ENCODE measurements at places on chromosomes 11 and 22. TPM values are rescaled to one million over a fixed set of nuclear protein-coding genes. Genes with fewer than 3 reads are reported as not detected.
A peak's percentile ranks its signal among the peaks of the same experiment; 100 is the strongest.

DNA sequence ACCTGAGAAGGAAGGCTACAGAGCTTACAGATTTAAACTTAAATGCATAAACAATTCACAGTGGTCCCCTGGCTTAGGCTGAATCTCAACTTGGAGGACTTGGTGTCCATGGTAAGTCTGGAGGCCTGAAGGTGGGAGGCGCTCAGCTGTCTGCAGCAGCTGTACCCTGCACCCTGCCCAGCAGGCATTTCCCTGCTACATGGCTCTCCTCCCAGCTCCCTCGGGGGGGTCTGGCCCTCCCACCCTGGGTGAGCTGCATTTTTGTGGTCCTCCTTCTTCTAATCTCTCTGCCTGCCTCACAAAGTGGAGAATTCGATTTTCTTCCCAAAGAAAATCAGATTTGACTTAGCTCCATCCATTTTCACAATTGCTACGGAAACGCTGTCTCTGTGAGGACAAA, 273.2 kb downstream of the KIRREL3 start:
- DNase-seq = no peak

GRCh38 chr11:65083134-65083833, 556 bp downstream of the CDCA5 start:
- no peak for DNase-seq

The ZNF280B gene
- total RNA-seq = 2.5 TPM

DNA sequence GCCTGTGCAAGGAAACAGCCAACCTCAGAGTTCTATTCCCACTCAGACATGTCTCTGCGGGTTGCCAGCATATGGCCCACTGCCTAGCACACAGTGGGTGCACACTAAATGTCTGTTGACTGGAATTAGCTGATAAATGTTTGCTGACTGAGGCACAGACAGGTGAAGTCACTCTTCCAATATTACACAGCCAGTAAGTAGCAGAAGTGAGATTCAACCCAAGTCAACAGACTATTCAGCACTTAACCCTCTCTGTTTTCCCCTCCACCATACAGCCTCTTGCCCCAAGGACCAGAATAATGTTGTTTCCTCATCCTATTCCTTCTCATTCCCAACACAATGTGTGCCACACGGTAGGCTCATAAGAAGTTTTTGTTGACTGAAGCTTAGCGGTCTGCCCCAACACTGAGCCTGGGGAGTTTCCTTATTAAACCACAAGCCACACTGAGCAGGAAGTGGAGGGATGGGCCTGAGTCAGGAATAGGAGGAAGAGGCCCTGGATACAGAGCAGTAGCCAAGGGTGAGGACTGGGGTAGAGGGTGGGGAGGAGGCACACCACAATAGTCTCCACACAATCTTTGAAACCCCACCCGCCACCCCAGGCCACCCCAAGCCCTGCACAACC, 15.7 kb upstream of the IL10RA start:
- DNase-seq = peak; percentile 43

GRCh38 chr11:66071381-66071801, 1.3 kb downstream of the PACS1 start:
- no peak for DNase-seq

The TNNI2 gene
- total RNA-seq = not detected

DNA sequence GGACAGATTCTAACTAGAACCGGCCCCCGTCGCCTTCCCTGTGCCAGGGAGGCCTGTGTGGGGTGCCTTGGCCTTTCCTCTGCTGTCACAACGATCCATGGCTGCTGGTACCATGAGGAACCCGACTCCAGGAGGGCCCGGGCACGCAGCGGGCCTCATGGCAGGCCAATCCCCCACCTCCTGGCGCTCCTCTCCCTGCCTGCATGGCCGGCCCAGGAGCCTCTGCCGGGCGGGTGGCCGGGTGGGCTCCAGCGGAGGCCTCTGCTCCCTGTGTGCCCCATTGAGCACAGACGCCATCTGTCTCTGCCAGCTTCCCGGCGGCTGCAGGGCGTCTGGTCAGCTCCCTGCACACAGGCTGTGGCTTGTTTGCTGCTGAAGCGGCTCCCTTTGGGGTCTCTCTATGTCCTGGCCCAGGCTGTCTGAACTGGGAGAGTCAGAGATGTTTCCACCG, 86.5 kb downstream of the MYEOV start:
- no peak for DNase-seq

DNA sequence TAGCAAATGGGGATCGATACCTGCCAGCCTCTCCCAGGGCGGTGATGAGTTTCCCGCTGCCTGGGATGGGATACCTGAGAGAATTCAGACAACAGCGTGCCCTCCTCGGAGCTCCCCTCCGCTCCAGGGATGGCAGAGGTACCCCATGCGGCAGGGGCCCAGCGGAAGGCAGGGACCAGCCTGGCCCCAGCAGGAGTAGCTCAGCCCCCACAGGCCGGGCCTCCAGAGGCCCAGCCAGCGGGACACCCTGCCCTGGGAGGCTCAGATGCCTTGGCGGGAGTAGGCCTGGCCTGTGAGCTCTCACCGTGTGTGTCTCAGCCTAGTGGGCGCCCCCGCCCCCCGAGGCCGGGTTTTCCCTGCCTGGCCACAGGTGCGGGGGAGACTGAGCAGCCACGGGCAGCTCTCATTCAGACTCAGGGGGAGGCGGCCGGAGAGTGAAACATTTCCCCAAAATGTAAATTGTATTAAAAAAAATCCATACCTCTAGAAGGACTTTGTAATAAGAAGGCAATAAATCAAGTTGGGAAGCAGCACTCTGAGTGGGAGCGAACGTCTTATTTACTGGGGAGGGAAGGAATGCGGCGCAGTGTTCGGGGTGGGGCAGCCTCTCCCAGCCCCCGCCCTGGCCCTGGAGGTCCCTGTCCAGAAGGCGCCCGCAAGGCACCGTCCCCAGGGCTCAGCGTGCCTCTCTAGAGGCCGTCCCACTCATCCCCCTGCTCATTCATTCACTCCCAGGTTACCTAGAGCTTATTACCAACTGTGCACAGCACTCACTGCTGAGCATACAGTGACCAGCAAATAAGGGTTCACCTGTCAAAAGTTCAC, 888.0 kb downstream of the BRD1 start:
- no peak for DNase-seq

- no peak for DNase-seq
Measured at GRCh38 chr11:7630002-7630401, 43.3 kb downstream of the CYB5R2 start.

GRCh38 chr11:67413266-67413849, 2.1 kb upstream of the CARNS1 start:
- no peak for DNase-seq

The OR51I1 gene
- not detected for total RNA-seq

GRCh38 chr11:128892866-128893565, 1.9 kb downstream of the KCNJ5 start:
- DNase-seq = no peak

- DNase-seq = no peak
Measured at GRCh38 chr11:133843454-133843987, 1.8 kb downstream of the SPATA19 start.

DNA sequence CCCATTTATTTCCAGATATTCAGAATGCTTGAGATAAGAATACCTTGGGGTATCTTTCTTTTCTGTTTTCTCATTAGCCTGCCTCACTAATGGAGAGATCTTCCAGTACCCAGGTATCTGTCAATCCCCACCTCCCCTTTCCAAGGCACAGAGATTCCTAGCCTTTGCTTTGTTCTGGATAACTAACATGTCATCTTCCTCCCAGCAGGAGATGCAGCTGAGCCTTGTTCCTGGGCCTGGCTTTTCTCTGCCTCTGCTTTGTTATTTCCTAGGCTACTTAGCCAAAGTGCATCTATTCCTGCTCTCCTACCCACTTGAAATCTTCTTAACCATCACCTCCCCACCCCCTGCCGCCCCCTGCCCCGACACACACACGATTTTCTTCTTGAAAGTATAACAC, 297.1 kb downstream of the NELL1 start:
- DNase-seq = no peak

- no peak for DNase-seq
Measured at GRCh38 chr22:19107730-19108074, 14.5 kb downstream of the DGCR2 start.

DNA sequence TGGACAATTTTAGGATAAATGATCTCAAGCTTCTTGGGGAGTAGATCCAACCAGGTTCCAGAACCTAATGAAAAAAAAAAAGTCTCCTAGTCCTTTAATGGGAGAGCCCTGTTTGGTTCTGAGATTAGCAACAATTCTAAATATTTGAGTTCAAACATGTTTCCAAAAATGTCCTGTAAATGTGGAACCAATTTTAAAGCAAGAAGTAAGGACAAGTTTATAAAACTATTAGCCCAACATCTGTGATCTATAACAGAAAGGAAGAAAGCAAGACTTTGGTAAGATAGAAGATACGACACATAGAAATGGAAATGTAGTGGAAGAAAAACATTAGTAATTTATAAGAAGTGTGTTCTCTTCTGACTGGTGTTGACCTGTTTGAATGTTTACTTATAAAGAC, 79.7 kb upstream of the SLC5A12 start:
- DNase-seq = no peak

DNA sequence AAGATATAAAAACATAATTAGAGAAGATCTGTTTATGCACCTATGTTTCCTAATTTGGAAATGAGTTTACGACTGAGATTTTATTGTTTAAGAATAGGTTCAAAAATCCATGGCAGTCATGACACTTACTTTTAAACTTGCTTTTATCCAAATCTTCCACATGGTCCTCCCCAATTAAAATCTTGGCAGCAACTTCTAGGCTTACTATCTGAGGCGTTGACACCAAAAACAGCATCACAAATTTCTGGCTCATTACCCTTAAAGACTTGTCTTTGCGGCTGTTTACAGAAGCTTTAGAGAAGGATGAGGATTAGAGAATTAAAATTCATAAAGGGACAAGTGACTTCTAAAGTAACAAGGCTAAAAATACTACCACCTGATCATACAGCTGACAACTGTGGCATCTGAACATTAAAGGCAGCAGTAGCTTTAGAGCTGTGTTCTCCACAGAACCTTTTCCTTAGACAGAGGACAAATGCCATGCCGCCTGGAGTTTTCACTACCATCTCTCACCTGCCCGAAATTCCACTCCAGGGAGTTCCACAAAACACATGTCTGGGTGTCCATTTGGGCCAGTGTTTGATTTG, 6.4 kb downstream of the E2F8 start:
- no peak for DNase-seq

DNA sequence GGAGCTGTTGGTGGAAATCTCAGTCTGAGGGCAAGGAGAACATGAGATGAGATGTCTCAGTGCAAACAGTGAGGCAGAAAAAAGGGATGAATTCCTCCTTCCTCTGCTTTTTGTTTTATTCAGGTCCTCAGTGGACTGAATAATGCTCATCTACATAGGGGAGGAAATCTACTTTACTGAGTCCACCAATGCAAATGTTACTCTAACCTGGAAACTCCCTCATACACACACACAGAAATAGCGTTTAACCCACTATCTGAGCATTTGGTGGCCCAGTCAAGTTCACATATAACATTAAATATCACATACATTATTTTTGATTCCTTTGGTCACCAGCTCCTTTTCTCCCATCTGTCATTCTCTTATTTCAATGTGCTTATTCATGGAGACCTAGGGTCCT, 418.8 kb downstream of the TMEM135 start:
- DNase-seq = no peak

GRCh38 chr11:32829157-32829679, 509 bp upstream of the PRRG4 start:
- DNase-seq = no peak

- no peak for DNase-seq
Measured at GRCh38 chr11:6646918-6647679, 8.5 kb downstream of the DCHS1 start.

DNA sequence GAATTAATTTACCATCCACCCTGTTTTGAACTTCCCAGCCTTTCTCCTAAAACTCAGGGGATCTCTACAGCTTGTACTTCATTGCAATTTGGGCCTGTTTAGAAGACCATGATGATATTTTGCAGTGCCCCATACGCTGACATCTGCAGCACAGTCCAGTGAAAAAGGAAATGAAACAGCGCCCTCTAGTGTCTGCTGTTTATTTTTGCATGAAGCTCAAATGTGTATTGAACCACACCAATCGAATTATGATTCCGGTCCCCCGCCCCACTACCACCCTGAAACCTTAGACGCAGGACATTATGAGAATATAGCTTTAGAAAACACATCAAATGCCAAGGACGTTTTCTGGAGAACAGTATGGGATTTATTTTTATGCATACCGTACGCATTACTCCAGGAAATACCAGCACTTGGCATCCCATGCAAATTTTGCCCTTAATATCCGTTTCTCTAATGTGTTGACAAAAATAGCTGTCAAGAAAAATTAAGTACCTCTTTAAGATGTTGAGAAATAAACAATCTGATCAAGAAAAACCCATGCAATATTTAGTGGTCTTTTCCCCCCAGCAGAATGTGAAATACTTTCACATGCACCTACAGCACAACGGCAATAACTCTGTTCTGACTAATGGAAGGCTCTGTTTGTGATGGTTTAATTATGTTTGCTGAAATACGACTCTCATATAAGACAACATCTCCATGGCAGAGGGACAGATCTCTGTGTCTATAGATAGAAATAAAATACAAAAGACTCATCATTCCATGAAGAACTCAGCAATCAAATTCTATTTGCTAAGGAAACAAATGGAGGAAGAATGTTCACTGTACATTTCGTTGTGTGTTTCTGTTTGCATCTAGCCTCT, 93.9 kb downstream of the TECTA start:
- DNase-seq = peak; percentile 34

The BACE1-AS gene
- 5.7 TPM for total RNA-seq

The NLRP14 gene
- 0.10 TPM for total RNA-seq
